ENCODE measurements at places on chromosomes 12 and 14.

DNA sequence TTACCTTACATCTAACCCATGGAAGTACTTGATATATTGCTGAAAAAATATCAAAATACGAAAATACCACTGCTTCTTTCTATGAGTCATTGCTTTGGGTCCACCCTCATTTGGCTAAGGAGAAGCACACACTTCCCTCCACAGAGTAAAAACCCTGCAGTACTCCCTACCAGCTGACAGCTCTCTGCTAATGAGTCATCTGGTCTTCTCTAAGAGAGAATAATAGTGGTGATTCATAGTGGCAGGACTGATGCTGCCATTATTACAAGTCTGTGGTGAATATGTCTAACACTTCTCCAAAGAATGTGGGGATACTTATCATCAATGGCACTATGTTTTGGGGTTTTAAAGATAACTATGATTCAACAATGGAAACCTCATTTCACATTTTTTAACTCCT is 90.7 kb downstream of the PPFIA2 start:
- no peak for DNase-seq
- no peaks in the 10 kb centered on the region for H3K4me1 ChIP-seq
- H3K27me3 ChIP-seq, result no peaks in the 10 kb centered on the region
- H3K36me3 ChIP-seq, result no peaks in the 10 kb centered on the region

- H3K4me1 ChIP-seq, result no peaks in the 10 kb centered on the region
- no peak for DNase-seq
- H3K27ac ChIP-seq, result no peak overlapping the region
- H3K36me3 ChIP-seq, result no peaks in the 10 kb centered on the region
Observed at GRCh38 chr12:32512910-32513309, 113.6 kb downstream of the FGD4 start.

DNA sequence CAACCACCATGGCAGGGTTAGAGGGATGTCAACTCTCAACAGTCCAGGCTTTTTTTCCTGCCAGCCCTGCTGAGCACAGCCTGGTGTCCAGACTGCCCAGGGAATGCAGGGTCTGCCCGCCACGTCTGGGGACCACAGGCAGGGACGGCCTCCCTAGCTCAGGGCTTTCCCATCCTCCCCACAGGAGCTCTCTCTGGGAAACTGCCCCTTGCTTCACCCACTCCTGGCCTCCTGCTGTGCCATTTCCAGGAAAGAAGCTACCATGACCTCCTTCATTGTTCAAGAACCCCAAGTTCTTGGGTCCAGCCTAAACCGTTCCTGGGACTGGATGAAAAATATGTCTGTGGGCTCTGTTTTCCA is 4.8 kb downstream of the SCNN1A start:
- H3K36me3 ChIP-seq, result no peaks in the 10 kb centered on the region
- H3K27me3 ChIP-seq, result no peaks in the 10 kb centered on the region
- no peaks in the 10 kb centered on the region for H3K4me1 ChIP-seq
- no peak for DNase-seq
- no peak overlapping the region for H3K4me3 ChIP-seq

GRCh38 chr14:68977718-68978171 is 1.4 kb downstream of the ACTN1 start:
- no peaks in the 10 kb centered on the region for H3K27me3 ChIP-seq
- H3K4me1 ChIP-seq, result peaks cover 13% of the 10 kb centered on the region
- H3K27ac ChIP-seq, result peak overlapping the region; percentile 97

- no peak for DNase-seq
- H3K36me3 ChIP-seq, result no peaks in the 10 kb centered on the region
- no peak overlapping the region for H3K4me3 ChIP-seq
- H3K27me3 ChIP-seq, result no peaks in the 10 kb centered on the region
Observed at GRCh38 chr14:63322897-63323573, 4.3 kb upstream of the GPHB5 start.

- no peak for DNase-seq
- no peaks in the 10 kb centered on the region for H3K4me1 ChIP-seq
- no peaks in the 10 kb centered on the region for H3K27me3 ChIP-seq
- no peaks in the 10 kb centered on the region for H3K36me3 ChIP-seq
Observed at GRCh38 chr14:67502867-67503266, 14.3 kb upstream of the TMEM229B start.

- no peak for DNase-seq
- no peaks in the 10 kb centered on the region for H3K36me3 ChIP-seq
- no peak overlapping the region for H3K27ac ChIP-seq
- no peak overlapping the region for H3K4me3 ChIP-seq
- H3K4me1 ChIP-seq, result no peaks in the 10 kb centered on the region
Observed at GRCh38 chr12:110015132-110015531, 15.9 kb downstream of the ANKRD13A start.

DNA sequence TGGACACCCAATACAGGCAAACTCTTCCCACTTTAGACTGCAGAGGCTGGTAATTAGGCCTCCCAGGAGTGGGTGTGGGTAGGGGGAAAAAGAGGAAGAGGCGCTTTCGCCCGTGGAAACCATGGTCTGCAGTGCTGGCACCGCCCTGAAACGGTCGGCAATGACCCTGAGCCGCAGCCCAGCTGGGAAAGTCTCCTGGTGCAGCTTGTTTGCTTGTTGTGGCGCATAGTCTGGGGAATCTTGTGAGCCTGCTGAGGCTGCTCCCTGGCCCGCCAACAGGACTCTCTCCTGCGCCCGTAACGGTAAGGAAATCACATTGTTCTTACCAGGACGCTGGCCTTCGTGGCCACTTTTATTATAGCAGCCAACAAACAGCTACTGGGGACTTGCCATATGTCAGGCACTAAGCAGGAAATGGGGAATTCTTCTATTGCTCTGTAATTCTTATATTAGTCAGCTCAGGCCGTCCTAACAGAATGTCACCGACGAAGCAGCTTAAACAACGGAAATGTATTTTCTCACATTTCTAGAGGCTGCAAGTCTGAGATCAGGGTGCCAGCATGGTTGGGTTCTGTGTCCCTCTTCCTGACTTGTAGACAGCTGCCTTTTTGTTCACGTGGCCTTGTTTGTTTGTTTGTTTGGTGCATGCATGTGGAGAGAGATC is 52.5 kb upstream of the RIN3 start:
- H3K4me3 ChIP-seq, result no peak overlapping the region
- peak overlapping the region; percentile 55 for H3K27ac ChIP-seq
- H3K36me3 ChIP-seq, result no peaks in the 10 kb centered on the region

GRCh38 chr12:130281153-130281799 is 56.4 kb upstream of the PIWIL1 start:
- H3K27ac ChIP-seq, result no peak overlapping the region
- no peaks in the 10 kb centered on the region for H3K4me1 ChIP-seq
- no peak overlapping the region for H3K4me3 ChIP-seq
- H3K36me3 ChIP-seq, result no peaks in the 10 kb centered on the region
- H3K27me3 ChIP-seq, result no peaks in the 10 kb centered on the region

- no peak for DNase-seq
- H3K27me3 ChIP-seq, result no peaks in the 10 kb centered on the region
- H3K4me3 ChIP-seq, result no peak overlapping the region
- no peaks in the 10 kb centered on the region for H3K36me3 ChIP-seq
Observed at GRCh38 chr12:21169878-21170472, 39.0 kb downstream of the SLCO1B1 start.

DNA sequence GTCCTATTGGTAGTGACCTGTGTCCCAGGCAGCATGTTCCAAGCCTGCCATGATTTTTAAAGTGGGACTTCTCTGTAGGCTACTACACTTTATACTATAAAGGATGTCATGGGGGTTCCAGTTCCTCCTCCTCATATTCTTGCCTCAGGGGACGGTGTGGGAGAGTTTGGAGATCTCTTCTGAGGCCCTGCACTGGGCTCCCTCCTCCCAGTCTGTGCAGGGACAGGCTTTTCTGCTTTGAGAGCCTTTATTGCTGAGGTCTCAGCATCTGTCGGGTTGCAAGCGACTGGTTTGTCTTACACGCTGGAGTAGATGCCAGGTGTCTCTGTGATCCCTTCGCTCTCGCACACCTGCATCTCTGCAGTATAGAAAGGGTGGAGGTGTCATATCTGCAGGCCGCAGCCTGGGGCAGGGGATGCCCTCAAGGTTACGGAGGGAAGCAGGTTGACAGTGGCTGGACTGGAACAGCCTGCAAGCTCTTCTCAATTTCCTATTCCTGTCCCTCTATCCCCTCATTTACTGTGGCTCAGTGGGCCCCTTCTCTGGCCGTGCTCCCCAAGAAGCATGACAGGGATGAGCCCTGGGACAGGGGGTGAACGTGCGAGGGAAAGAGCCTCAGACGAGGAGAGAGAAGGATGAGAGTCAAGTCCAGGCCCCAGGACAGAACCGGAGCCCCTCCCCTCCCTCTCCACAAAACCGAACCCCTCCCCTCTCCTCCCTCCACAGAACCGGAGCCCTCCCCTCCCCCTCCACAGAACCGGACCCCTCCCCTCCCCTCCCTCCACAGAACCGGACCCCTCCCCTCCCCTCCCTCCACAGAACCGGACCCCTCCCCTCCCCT is 51.3 kb downstream of the SLC6A12 start:
- no peak overlapping the region for H3K27ac ChIP-seq
- no peak for DNase-seq
- H3K36me3 ChIP-seq, result no peaks in the 10 kb centered on the region
- no peaks in the 10 kb centered on the region for H3K4me1 ChIP-seq
- no peak overlapping the region for H3K4me3 ChIP-seq
- no peaks in the 10 kb centered on the region for H3K27me3 ChIP-seq

GRCh38 chr12:16352481-16352880 is 5.0 kb downstream of the MGST1 start:
- no peak for DNase-seq
- no peaks in the 10 kb centered on the region for H3K4me1 ChIP-seq
- no peak overlapping the region for H3K27ac ChIP-seq
- no peaks in the 10 kb centered on the region for H3K36me3 ChIP-seq

DNA sequence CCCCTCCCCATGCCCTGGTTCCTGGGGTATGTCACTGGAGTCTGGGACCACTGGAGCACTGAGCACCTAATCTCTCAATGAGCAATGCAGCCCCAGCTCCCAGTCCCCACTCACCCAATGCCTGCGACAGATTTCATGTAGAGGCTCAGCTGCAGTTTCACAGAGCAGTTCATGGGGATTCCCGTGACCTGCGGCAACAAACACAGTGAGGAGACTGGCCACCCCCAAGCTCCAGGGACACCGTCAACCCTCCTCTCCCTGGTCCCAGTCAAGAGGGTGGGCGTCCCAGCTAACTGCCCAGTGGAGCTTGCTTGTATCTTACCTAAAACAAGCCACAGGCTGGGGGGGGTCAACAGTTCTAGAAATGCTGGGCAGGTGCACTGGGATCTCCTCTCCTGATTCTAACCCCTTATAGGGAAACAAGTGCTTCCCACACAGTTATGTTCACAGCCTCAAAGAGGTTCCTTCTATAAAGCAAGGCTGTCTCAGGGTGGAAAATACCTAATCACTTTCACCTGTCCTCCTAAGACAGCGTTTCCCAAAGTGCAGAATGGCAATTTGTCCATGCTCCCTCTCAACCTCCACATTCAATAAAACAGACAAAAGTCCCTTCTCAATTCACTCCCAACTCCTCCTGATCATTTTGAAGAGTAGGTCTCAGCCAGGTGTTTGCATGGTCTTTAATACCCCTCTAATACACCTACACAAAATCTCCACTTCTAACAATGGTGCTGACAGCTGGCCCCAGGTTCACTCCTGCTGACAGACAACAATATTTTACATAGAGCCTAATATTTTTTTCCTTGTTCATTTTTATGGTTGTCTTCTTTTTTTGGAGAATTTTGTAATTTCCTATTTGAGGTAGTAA is 68.3 kb downstream of the SCARB1 start:
- H3K36me3 ChIP-seq, result no peaks in the 10 kb centered on the region
- no peak overlapping the region for H3K27ac ChIP-seq
- no peak for DNase-seq
- no peaks in the 10 kb centered on the region for H3K27me3 ChIP-seq
- no peaks in the 10 kb centered on the region for H3K4me1 ChIP-seq

DNA sequence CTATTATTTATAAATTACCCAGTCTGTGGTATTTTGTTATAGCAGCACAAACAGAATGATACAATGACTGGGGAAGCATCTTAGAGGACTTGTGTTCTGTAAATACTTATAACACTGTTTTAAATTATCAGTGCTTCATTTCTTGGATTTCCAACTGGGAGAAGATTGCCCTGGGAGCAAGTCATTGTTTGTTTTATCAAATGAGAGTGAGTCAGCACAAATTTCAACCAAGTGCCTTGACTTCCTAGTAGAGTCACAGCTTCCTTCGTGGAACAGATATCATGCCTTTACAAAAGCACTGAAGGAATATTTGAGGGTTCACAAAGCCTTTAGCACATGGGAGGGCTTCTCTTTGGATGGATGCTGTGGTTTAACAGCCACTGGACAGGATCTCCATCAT is 234.1 kb downstream of the KTN1 start:
- H3K36me3 ChIP-seq, result no peaks in the 10 kb centered on the region
- H3K27me3 ChIP-seq, result no peaks in the 10 kb centered on the region
- no peak for DNase-seq
- no peaks in the 10 kb centered on the region for H3K4me1 ChIP-seq
- H3K27ac ChIP-seq, result no peak overlapping the region

- H3K4me3 ChIP-seq, result no peak overlapping the region
- no peak overlapping the region for H3K27ac ChIP-seq
- no peak for DNase-seq
Observed at GRCh38 chr14:98198385-98198784, 1073.6 kb downstream of the BCL11B start.

DNA sequence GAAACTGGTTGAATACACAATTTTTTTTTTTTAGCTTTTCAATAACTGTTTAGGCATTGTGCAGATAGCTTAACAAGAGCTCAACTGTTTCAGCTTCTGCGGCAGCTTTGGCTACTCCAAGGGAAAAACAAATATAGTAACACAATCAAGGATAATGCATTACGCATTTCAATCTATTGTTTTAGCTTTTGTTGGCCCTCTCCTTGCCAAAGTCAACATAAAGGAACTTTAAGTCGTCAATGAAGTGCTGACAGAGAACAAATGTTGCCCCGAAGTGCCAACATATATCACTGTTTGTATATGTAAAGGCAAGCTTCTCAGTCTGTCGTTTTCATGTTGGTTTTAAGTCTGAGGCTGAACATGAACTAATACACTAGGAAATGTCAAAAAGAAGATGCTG is 1087.4 kb upstream of the FLRT2 start:
- DNase-seq, result no peak
- no peaks in the 10 kb centered on the region for H3K36me3 ChIP-seq
- H3K27ac ChIP-seq, result no peak overlapping the region
- no peaks in the 10 kb centered on the region for H3K4me1 ChIP-seq
- no peaks in the 10 kb centered on the region for H3K27me3 ChIP-seq

DNA sequence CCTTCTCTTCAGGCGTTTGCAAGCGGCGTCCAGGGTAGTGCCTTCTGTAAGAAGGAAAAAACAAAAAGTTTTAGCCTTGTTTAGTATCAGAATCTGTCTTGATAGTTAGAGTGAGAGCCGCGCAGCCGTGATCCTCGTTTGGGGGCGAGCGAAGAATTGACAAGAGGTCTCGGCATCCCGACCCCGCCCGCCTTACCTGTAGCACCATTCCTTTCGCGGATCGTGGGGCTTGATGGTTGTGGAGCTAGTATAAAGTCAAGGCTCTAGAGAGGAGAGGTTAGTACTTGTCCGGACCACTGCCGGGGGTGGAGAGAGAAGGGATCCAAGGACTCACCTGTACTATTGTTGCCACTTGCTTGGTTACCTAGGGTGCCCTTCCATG is 494 bp downstream of the TMTC3 start:
- no peaks in the 10 kb centered on the region for H3K4me1 ChIP-seq
- H3K4me3 ChIP-seq, result peak overlapping the region; percentile 74
- H3K27me3 ChIP-seq, result no peaks in the 10 kb centered on the region
- peak; percentile 22 for DNase-seq
- peak overlapping the region; percentile 81 for H3K27ac ChIP-seq

- no peak for DNase-seq
- no peaks in the 10 kb centered on the region for H3K27me3 ChIP-seq
- no peak overlapping the region for H3K4me3 ChIP-seq
- H3K36me3 ChIP-seq, result no peaks in the 10 kb centered on the region
Observed at GRCh38 chr12:116137318-116137717, 140.2 kb downstream of the MED13L start.

GRCh38 chr14:60653701-60654161 is 4.5 kb upstream of the SIX1 start:
- no peak overlapping the region for H3K4me3 ChIP-seq
- H3K27ac ChIP-seq, result no peak overlapping the region
- H3K36me3 ChIP-seq, result no peaks in the 10 kb centered on the region
- peaks cover 6% of the 10 kb centered on the region for H3K4me1 ChIP-seq

All from uterus (tissue), 4 donors.